ENCODE measurements at places on chromosomes 7 and 10.

GRCh38 chr7:41451826-41452225 lies 251.1 kb downstream of the INHBA start:
- DNase-seq, result no peak

DNA sequence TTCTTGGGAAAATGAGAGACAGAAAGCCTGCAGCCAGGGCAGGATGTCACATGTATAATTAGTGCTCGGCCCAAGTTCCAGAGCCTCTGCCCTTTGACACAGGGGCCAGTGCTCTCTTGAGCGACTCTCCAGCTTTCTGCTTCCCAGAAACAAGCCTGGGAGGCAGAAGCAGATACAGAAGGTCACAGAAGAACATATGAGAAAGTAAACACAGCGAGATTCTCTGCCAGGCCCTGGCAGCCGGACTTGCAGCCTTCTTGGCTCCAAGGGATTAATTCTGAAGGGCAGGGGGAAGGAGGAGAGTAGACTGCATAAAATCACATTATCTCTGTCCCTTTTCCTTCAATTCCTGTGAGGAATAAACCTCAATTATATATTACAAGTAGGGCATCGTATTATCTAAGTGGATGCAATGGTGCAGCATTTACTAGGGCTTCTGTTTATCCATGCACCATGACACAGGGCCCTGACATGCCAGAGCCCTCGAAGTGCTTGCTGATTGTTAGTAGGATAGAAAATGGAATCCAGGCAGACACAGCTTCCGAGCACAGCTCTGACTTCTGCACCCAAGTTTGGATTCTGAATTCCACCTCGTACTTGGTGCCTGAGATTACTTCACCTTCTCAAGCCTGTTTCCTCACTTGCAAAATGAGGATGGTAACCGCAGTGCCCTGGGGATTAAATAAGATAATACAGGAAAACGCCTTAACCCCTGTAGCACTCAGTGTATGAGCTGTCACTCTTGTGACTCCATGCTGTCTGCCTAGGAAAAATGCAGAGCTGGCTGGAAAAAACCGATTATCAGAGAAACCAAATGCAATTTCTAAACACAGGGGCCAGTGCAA lies 536.5 kb downstream of the TNS3 start:
- DNase-seq, result peak; percentile 20

GRCh38 chr7:129757991-129758390 lies 146.5 kb downstream of the NRF1 start:
- no peak for DNase-seq

GRCh38 chr10:5981529-5981928 lies 4.2 kb upstream of the IL15RA start:
- no peak for DNase-seq

DNA sequence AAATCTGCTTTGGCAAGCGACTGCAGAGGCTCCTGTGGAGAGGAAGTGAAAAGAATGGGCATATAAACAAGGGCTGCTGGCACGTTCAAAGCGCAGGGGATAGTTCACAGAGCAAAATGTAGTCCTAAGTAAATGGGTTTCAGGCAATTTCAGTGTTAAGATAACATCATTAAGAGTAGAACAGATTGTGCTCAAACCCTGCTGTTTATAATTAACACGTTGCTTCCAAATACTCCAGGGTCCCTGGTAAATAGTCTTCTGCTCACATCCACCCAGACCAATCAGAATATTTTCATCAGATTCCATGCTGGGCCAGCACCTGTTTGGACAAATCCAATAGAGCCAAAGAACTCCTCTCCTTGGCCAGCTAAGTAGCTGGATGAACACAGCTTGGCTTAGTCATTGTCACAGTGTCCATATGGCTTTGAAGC lies 81.4 kb downstream of the ORC5 start:
- no peak for DNase-seq

DNA sequence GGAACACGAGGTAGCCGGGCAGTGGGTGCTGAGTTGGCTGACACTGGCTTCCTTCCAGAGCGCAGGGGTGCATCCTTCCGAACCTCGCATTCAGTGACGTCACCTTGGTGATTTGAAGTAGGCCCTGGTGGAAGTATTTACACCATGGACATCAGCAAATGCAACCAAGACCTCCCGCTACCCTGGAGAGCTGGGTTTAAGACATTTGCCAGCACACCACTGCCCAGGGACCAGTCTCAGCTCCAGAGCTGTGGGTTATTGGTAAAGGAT lies 106.4 kb upstream of the GPR26 start:
- DNase-seq, result no peak

All from MV-4-11 (cell line).